Stimulated activated CD8-positive, alpha-beta memory T cell treated with anti-CD3 and anti-CD28 coated beads, Interleukin-2, amount 100 ng/mL, for 1 hour (primary cell): ENCODE measurements at places on chromosomes 3 and 15.
A peak's percentile ranks its signal among the peaks of the same experiment; 100 is the strongest.

DNA sequence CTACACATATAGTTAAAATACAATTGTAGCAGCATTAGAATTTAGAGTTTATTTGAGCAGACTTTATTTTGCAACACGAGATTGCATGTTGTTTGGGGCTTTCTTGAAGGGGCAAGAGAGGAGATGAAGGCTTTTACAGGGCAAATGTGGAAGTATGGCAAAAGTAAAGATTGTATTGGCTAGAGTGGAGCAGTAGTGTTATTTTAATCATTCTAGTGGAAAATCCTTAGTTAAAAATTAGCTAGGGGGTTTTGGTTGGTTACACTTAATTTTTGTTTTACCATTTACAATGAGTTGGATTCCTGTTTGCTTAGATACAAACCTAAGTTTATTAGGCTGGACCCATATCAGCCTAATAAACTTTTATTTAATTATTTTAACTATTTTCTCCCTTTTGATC is 4.6 kb downstream of the OR5H15 start:
- no peak for DNase-seq

DNA sequence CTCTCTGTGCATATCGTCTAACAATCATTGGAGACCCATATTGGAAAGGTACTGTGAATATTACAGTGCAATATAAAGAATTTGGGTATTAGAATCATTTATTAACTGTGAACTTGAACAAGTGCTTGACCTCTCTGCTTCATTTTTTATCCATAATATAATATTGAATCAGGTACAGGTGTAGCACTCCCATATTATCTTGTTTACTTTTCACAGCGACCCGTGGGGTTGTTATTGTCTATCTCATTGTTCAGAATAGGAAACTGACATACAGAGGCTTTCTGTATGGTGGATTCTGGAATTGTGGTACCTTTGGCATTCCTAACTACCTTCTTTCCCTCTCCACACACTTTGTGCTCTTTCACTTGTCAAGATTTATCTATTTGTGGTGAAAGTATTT is 17.8 kb downstream of the SNRK start:
- no peak for DNase-seq

DNA sequence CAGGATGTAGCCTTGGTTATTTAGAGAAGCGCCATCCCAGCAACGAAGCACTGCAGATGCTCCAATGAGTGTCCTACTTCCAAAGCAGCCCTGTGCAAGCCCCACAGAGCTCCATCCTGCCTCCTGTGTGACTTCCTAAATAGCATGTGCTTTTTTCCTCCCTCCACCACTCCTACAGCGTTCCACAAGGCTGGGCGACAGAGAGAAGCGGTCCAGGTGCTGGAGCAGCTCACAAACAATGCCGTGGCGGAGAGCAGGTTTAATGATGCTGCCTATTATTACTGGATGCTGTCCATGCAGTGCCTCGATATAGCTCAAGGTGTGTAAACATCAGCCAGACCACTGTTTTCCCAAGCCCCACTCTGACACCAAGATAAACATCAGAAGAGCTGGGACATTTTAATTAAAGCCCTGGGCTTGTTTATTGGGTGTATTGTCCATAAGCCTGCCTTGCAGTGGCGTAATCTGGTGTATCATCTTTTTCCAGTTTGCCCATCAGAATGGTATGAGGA is 22.2 kb upstream of the RHO start:
- no peak for DNase-seq

GRCh38 chr3:9553021-9553947 is at the start of gene LHFPL4:
Gene LHFPL4 (minus strand): TSS chr3:9553822. CDS start chr3:9552679, 1,143 bp downstream.
- DNase-seq = no peak

- DNase-seq = peak; percentile 10
Observed at GRCh38 chr3:57756528-57757401, 656 bp downstream of the SLMAP start.

DNA sequence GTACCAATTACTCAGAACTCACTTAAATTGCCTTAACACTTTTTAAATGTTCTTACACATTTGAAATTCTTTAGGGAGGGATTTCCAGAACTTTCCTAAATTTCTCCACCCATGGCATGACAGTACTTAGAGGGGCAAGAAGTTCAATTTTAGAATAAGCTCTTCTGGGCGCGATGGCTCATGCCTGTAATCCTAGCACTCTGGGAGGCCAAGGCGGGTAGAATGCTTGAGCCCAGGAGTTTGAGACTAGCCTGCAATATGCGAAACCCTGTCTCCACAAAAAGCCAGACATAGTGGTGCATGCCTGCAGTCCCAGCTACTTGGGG is 10.6 kb downstream of the FAM131A start:
- DNase-seq = no peak

- no peak for DNase-seq
Observed at GRCh38 chr3:156207802-156208685, 87.7 kb downstream of the KCNAB1 start.

DNA sequence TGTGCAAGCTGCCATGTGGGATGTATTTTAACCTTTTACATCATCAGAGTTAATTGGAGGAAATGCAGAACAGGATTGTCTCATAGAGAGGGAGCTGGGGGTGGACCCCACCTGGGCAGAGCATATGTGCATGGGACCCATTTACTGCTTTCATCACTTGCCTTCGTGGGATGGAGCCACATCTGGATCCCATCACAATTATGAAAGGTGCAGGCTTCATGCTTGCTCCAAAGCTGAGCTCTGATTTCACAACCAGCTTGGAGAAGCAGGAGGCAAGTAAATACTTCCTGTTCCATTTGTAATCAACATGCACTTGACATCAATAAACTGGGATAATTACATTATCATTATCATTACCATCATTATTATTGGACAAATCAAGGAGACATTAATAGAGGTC is 161.9 kb downstream of the ALDH1A2 start:
- DNase-seq = no peak

GRCh38 chr3:157956850-157957249 is 149.4 kb downstream of the SHOX2 start:
- DNase-seq = no peak

DNA sequence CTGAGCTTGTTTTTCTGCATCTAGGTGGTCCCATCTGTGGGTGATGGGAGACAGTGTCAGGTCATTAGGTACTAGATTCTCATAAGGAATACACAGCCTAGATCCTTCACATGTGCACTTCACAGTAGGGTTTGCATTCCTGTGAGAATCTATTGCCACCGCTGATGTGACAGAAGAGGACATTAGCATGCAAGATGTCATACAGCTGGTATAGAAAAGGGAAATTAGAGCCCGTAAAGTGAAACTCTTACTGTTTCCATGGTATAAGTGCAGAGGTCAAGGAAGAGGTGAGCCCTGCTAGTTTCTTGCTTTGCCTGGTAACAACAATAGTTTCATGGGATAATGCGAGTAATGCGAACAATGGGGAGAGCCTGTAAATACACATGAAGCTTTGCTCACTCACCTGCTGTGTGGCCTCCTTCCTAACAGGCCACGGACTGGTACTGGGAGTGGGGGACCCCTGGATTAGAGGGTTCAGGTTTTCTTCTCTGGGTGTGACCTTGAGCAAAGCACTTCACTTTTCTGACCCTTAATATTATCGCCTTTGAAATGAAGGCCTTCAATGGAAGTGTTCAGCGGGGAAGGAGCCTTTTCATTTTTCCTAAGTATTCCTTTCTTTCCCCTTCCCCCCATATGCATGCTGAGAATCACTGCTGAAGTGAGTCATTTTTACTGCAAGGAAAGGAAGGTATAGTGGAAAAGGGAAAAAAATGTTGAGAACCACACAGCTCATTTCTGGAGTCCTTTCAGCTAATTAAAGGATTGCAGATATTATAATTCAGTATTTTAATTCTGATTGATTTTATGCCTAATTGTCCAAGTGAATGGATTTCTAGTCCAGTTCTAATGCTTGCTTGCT is 286.4 kb downstream of the UBE2E2 start:
- no peak for DNase-seq

- DNase-seq = no peak
Observed at GRCh38 chr3:59769127-59769750, 719.4 kb upstream of the CFAP20DC start.

GRCh38 chr15:74209560-74209958 is 7.0 kb upstream of the STRA6 start:
- no peak for DNase-seq

GRCh38 chr15:90001683-90002427 is 731 bp downstream of the ZNF710 start:
- DNase-seq = peak; percentile 33

DNA sequence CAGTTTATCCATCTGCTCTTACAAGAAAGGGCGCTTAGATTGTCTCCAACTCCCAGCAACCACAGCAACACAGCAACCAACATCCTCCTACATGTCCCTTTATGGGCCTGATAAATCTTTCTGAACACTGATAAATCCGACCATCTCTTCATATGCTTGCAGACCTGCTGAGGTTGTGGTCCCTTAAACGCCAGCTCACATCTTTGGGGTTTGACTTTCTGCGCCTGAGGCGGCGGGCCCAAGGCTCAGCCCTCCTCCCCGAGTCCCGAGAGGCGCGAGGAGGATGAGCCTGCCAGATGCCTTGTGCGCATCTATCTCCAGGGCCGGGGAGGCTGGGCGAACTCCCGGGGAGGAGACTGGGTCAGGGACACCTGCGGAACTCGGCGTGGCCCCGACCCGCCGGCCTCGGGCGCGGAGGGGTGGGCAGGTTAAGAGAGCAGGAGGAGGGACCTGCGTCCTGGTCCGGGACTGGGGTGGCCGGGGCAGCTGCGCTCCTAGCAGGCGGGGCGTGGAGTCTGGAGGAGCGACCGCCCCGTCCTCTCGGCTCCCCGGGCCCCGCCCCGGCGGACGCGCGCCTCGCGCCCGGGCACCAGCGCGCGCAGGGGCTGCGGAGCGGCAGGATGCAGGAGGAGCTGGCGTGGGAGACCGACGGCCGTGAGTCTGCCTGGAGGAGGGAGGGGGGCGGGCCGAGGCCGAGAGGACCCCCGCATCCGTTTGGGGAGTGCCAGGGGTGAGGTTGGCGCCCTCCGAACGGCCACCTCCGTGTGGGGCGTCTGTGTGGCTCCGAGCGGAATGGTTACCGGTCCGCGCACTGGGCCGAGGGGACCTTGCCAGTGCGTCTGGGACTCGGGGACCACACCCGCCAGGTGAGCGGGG is at the start of gene ANKDD1A:
TSS of gene ANKDD1A (plus strand) at position 592 of the 876 bp plus-strand sequence. CDS start at position 621, 29 bp downstream.
- DNase-seq = no peak

DNA sequence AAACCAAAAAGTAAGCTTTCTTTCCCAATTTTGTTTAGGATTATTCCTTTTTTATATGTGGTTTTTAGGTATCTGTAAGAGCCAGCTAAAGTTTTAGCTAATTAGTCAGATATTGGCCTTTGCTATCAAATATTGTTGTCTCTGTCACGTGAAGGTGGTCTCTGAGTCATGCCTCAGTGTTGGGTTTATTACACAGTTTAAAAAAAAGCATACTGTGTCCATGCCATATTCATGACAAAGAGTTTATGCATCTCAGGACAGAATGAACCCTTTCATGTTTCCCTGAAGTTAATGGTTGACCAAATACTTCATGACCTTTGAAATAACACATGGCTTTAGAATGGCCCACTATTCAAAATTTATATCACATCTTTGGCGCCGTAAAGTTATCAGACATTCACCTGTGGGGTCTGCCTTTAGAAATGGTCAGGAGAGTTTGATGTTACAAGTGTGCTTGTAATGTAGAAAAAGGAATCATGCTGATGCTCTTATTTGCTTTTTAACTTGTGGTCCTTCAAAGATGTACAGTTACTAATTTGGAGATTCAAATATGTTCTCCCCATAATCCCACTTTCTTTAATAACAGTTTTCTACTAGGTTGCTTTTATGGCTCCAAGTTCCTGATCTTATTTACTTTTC is 101.5 kb downstream of the MYRIP start:
- DNase-seq = no peak

GRCh38 chr15:70164910-70165715 is 67.4 kb upstream of the TLE3 start:
- no peak for DNase-seq

GRCh38 chr15:51067510-51067909 is 27.2 kb downstream of the TNFAIP8L3 start:
- DNase-seq = no peak

GRCh38 chr15:67413770-67414390 is 107.1 kb upstream of the C15orf61 start:
- no peak for DNase-seq

DNA sequence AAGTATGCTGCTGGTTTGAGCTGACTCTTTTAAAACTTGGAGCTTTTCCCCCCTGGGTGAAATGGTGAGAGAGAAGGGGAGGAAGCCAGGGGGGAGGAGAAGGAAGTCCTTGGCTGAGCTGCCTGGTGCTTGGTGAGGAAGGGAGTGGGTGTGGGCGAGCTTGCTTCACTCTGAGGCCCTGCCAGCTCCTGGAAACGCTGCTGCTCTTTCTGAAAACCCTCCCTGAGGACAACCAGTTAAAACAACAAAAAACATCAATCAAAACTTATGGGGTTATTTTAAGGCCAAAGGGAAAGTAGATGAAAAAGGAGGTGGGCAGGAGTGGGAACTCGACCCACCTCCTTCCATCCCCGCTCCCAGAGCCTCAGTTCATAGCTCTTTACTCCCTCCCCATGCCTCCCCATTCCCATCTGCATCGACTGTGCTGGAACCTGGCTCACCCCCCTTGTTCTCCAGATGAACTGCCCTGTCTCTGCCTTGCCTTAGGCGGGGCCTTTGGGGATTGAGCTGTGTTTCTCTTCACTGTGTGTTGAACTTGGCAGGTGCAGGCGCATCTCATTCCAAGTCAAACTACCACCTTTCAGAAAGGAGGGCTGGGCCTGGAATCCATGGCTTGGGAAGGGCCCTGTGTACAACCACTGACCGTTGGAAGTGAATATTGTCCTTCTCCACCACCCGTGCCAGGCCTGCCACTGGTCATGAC is 166.1 kb downstream of the ZNF621 start:
- no peak for DNase-seq

- DNase-seq = no peak
Observed at GRCh38 chr3:153127788-153128187, 34.2 kb upstream of the RAP2B start.

DNA sequence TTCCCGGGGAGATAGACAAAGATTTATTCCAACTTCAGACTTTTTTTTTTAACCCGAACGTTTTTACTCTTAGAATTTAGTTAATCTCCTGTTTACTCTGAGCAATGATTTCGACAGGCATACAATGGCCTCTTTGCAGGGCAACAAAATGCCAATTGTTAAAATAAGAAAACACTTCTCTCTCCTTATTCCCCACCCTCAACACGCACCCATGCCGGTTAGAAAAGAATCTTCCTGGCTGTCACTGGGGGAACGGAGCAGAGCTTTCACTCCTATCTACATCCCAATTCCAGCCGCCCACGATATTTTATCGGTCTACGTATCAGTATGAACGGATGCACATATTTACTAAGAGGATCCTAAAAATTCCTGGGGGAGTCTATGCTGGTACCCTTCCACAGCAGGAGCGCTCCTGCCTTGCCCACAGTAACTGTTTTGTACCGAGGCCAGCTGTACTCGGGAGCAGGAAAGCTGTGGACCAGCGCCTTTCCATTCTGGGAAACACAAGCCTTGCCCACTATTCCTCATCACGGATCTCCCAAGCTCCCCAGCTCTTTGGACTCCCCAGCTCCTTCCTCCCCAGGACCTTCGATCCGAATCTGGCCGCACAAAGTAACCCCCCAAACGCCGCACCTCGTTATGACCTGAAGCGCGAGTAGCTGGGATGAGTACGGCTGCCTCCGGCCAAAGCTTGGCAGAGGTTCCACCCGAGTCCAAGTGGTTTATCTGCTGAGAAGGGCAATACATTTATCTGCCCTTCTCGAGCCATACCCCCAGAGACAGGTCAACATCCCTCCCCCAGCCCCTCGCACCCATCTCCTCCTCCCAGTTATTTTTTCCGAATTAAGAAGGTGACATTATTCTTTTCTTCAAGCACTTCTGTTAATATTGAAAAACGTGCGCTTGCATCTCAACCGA is 2.2 kb upstream of the FOXB1 start:
- no peak for DNase-seq
